ENCODE measurements at places on chromosomes 4 and X.

DNA sequence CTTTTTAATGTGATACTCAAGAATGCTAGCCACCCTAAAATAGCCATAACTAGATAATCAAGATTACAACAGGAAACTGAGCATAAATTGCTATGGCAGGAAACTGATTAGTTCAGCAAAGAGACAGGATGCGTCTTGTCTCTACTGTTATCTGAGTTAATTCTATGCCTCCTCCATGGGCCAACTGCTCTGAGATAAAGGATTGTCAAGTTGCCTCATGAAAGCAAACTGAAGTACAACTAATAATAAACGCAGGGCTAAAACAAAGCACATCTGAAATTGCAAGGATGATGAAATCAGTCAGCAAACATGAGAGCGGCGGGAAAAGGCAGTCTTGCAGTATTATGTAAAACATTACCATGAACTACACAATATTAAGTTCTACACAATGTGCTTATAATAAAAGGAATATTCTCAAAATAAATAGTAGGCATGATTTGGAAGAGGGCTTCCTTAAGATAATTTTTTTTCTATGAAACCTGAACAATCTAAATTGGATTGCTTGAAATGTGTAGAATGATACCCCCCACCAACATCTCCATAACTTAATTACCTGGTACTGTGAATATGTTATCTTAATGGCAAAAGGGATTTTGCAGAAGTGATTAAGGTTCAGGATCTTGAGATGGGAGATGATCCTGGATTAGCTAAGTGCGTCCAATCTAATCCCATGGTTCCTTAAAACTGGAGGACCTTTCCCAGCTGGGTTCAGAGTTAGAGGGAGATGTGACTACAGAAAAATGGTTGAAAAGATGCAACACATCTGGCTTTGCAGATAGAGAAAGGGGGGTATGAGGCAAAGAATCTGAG is 65.9 kb downstream of the ANTXR2 start:
- no peak for DNase-seq

GRCh38 chr4:14568351-14568750 is 433.9 kb upstream of the CPEB2 start:
- no peak for DNase-seq

GRCh38 chr4:14345356-14345775 is 656.9 kb upstream of the CPEB2 start:
- DNase-seq, result no peak

GRCh38 chr4:59057804-59058203 is 1947.6 kb upstream of the IGFBP7 start:
- DNase-seq, result no peak

GRCh38 chr4:76764251-76764650 is 133.7 kb downstream of the SOWAHB start:
- no peak for DNase-seq

DNA sequence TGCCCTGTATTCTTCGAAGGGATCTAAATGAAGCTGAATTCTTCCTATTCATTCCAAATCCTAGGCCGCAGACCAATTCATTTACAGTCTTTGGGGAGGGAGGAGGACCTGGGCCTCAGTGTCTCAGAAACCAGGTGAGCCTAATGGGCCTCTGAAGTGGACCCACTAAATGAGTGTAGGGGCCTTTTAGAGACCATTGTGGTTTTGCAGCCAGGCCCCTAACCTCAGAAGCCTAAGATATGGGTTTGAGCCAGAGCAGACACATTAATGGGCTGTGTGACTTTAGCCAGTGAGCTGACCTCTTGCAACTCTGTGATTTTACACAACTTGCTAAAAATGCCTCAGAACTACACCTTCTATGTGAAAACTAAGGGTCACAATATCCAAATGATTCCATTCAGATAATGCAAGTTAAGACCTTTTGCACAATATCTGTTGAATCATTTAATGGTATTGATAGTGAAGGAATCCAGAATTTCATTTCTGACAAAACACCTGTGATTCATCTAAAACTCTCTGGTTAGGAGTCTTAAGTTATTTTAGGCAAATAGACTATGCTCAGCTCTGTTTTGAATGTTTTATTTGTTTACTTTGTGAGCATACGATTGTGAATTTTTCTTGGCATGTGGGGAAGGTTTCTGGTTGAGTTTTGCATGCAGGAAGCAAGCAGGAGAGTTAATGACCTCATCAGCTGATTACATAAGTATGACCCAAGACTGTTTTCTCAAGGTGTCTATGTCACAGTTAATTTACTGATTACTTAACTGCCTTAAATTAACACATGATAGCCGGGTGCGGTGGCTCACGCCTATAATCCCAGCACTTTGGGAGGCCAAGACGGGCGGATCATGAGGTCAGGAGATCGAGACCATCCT is 75.0 kb downstream of the EVC start:
- DNase-seq, result no peak

GRCh38 chr4:10456260-10456594 is 999 bp downstream of the ZNF518B start:
- DNase-seq, result no peak

DNA sequence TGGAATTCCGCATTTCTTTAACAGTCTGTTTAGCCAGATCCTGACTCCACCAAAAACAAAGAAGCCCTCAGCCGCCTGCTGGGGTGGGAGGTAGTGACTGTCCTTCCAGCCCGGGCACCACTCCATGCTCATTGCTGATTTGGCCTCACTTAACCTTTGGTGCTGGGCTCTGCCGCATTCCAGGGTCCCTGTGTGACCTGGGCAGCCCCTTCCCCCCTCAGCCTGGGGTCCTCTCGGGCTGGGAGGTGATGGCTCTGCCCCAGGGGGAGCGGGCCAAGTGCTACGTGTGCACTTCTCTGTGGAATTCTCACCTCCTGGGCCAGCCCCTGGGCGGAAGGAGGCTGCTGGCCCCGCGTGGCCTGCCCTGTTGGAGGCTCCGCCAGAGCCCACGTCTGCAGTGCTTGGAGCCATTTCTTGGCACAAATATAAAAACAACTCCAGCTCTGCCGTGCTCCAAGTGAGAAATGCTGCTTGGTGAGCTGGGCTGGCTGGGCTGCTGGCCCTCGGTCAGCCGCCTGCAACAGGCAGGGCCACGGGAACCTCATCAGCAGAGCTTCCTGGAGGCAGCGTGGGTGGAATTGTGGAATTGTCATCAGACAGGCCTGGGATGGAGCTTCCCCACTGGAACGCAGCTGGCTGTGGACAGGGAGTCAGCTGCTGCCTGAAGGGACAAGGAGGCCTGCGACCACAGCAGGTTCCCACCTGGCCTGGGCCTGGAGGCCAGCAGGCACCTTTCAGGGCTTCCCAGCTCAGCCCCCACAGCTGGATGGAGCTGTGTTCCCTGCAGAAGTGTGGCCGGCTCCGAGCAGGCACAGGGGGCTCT is 66.0 kb downstream of the TRMT44 start:
- DNase-seq, result peak; percentile 42

- no peak for DNase-seq
These were observed 48.3 kb upstream of the LCORL start for GRCh38 chr4:18069810-18070209.

DNA sequence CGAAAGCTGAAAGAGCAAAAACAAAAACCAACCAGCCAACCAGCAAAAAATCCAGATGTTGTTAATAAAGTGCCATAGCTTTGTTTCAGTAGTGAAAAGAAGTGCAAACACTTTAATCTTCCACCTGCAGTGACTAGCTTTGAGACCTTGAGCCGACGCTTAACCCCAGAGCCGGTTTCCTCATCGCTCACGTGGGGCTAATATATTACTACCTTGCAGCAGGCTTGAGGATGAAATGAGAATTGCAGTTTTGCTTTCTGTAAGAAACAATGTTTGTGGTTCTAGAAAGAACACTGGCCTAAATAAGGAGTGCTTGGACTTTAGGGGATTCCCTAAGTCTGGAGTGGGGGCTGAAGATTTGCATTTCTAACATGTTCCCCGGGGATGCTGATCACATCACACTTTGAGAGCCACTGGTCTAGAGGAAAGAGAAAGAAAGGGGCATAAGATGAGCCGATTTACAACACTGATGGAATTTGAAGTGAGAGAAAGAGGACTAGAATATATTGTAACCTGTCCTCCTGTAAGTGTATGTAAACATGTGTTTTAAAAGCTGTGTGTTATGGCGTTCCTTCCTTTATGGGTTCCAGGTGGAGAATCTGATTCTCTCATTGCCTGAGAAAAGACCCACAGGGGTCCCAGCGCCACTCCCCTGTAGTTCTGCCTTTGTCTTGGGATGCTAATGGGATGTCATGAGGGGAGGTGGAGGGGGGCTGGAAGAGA is 1.4 kb downstream of the FGF2 start:
- no peak for DNase-seq

- no peak for DNase-seq
These were observed 246.7 kb downstream of the PALLD start for GRCh38 chr4:168743601-168744000.

DNA sequence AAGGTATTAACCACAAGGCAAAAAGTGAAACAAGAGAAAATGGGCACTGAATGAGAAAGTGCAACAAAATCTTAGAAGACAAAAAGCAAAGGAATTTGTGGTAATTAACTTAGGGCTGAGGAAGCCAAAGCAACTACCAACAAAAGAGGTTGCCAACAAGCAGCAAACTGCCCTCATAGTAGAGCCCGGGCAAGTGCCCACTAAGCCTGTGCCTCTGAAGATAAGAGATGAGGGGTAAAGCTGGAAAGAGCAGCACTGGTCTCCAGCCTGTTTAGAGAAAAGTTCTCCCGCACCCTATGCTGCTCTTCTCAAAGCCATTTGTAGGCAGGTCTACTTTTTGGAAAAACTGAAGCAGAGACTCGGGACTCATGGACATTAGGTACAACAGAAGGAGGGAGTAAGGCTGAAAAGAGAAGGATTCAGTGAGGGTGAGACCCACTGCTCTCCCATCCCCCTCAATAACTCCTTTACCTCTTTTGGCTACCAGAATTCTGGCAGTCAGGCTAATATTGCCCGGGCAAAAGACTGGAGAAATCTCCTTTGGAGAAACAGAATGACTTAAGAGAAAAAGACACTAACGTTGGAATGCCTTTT is 29.6 kb upstream of the KCNE5 start:
- no peak for DNase-seq

DNA sequence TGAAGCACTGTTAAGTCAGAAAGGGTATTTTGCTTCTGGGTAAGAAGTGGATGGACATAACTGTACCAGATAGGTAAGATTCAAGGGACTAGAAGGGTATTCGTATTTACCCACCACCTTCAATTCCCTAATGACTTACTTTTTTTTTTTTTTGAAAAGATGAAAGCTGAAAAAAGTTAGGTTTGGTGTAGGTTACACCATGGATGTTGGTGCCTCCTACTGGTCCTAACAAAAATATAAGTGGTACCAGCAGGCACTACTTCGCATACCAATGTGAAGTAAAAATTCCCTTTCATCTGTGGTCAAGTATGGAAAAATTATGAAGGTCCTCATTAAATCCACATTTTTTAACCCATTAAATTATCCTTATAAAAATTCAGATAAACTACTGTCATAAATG is 7.2 kb downstream of the ANKRD17 start:
- no peak for DNase-seq

- no peak for DNase-seq
These were observed 19.0 kb downstream of the CPEB2 start for GRCh38 chr4:15021311-15021710.

GRCh38 chrX:29143356-29143755 is 556.1 kb downstream of the IL1RAPL1 start:
- no peak for DNase-seq

DNA sequence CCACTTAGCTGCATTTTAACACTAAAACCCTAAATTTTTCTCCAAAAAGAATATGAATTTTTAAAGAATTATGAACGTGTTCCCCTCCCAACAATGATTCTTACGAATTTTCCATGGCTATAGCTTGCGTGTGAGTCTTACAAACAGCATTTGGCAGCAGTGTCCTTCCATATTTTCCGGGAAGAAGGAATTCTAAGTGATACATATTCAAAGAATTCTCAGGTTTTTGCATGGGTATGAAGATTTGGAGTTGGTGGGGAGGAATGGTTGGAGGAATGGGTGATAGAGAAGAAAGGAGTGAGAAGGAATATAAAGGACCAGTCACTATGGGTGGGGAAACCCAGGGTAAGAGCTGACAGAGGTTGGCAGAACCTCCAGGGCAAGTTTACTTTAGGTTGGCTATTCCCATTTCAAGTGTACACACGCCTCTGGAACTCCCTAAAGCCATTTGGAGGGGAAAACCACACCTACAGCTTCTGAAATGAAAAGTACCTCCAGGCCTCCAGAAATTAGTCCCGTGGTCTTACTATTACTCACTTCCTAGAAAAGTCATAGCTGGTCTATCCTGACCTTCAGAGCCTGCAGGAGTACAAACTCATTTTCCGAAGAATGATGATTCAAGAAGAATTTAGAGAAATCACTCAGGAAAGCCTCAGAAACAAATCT is 420.8 kb upstream of the DIPK2B start:
- DNase-seq, result no peak

DNA sequence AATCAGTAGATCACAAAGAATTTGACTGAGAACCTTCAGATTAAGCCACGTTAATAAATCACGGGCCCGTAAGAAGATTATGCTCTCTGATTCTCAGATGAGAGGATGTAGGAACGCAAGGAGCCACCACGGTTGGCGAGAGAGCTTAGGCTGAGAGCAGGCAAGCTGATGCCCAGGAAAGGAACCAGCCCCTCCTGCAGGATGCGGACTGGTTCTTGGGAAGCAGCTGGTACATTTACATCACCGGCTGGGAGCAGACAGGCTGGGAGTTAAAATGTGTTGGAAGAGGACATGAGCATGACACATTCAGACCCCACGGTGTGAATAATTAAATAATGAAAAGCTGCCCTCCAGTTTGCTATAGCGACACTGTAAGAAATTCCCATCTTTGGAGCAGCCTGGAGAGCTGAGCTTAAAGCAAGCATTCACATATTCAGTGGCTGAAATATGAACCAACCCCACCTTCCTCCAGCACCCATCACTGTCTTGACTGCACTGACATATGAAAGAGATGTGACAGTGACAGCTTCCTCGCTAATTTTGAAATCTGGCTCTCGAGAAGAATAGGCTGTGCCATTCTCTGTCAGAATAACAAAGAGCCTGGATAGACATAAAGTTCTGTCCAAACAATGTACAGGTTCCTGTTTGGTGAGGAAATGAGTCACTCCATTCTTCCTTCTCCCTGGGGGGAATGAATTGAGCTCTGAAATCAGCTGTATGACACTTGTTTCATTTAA is 33.1 kb downstream of the LNX1 start:
- DNase-seq, result no peak

DNA sequence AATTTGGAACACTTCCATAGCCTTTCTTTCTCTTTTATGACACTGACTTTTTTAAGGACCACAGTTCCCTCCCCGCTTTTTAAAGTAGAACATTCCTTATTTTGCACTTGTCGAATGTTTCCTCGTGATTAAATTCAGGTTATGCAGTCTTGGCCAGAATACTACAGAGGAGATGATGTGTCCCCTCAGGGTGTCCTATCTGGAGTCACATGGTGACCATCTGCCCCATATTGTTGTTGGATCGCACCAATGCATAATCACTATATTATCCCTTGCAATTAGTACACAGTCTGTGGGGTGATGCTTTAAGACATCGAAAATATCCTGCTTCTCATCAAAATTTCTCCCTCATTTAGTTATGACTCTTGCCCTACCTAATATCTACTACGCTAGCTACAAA is 27.4 kb downstream of the WDFY3 start:
- no peak for DNase-seq

DNA sequence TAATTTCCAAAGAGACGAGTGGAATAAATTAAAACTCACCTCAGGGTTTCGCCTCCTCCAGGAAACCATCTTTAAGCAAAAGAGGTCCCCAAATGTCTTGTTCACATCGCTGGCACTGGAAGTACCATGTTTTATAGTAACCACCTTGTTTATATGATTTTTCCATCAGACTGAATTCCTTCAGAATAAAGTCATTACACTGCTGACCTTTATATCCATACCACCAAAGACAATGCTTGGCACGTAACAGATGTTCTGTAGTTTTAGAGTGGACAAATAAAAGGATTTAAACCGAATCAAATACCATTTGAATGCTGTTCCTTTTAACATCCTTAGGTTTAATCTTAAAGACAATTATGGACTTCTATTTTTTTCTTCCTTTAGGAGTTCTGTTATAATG is 4.7 kb downstream of the NUDT6 start:
- DNase-seq, result no peak
